ENCODE measurements at places on chromosomes 4 and X.

GRCh38 chr4:5788144-5788543 lies 77.1 kb downstream of the EVC start:
- no peak for DNase-seq

GRCh38 chrX:150365990-150366911 lies 3.1 kb downstream of the MAMLD1 start:
- peak; percentile 73 for DNase-seq

GRCh38 chrX:134715930-134716619 lies 57.8 kb upstream of the PLAC1 start:
- no peak for DNase-seq

- no peak for DNase-seq
Measured at GRCh38 chr4:40750461-40751258, 905 bp downstream of the NSUN7 start.

DNA sequence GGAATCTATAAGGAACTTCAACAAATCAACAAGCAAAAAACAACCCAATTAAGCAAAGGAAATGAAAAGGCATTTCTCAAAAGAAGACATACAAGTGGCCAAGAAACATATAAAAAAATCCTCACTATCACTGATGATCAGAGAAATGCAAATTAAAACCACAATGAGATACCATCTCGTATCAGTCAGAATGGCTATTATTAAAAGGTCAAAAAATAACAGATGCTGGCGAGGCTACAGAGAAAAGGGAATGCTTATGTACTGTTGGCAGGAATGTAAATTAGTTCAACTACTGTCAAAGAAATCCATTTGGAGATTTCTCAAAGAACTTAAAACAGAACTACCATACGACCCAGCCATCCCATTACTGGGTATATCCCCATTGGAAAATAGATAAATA lies 292.4 kb upstream of the FAT1 start:
- no peak for DNase-seq

DNA sequence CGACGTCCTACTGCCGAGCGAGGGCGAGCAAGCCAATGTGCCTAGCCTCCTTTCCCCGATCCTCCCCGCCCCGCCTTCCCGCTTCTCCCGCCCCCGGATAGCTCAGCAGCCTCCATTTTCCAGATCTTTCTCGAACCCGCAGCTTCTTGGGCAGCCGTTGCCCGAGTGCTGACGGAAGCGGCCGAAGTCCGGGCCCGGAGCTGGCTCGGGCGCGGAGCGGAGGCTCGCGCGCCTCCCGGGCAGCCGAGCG lies 172 bp upstream of the HSPA4L start:
- DNase-seq = no peak

DNA sequence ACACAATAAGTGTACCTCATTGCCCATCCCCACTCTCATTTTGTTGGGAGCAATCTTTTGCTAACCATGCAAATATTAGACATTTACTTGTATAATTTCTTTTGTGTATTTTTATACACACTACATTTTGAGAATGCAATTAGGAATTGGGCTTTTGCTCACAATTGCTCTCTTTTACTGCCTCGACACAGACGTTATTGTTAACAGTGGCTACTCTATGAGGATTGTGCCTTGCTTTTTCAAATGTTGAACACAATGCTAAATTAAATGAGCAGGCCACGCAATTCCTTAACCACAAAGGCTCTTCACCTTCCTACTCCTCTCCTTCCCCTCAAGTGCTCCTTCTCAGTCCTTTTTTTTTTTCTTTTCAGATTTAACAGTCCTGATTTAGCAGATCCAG lies 42.8 kb upstream of the HPF1 start:
- DNase-seq = no peak

- no peak for DNase-seq
Measured at GRCh38 chr4:39950861-39951481, 26.7 kb downstream of the PDS5A start.

GRCh38 chrX:14029425-14030173 lies at the start of gene GEMIN8:
TSS of gene GEMIN8 (minus strand) at chrX:14029892. CDS start at chrX:14021478, 8,414 bp downstream.
- peak; percentile 96 for DNase-seq

- no peak for DNase-seq
Measured at GRCh38 chrX:31608638-31609037, 536.8 kb upstream of the FTHL17 start.

- peak; percentile 71 for DNase-seq
Measured at GRCh38 chrX:68997911-68998310, 167.3 kb downstream of the PJA1 start.

DNA sequence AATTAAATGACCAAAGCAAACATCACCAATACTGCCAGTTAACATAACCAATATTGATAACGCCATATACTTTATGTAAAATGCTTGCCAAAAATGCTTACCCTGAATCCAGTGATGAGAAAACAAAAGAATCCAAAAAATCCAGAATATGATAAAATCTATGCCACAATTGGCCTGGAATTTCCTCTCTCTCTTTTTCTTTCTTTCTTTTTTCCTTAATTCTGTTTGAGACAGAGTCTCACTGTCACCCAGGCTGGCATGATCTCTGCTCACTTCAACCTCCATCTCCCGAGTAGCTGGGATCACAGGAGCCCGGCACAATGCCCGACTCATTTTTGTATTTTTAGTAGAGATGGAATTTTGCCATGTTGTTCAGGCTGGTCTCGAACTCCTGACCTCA lies 9.8 kb upstream of the SLC7A11 start:
- no peak for DNase-seq

GRCh38 chr4:101201421-101201820 lies 145.9 kb downstream of the PPP3CA start:
- no peak for DNase-seq
